Activated CD4-positive, alpha-beta T cell treated with anti-CD3 and anti-CD28 coated beads, Interleukin-2, amount 10 ng/mL, durations not matched to agents 7 days and 5 days (primary cell): ENCODE measurements at places on chromosomes 4 and X.
A peak's percentile ranks its signal among the peaks of the same experiment; 100 is the strongest.

DNA sequence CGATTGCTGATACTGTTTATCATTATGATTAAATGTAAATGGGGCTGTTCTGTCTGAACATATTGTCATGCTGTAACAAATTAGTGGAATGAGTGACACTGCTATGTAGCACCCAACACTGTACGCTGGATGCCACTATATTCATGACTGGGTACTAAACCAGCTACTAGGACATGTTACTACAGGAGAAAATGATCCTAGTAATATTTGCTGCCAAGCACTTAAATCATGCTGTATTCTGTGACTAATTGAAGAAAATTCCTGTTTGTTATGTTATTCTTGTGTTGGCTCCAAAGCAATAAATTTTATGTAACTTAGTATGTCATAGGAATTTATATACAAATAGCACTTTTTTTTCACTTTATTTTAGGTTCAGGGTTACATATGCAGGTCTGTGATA, 804.2 kb downstream of the CENPC start:
- no peak for DNase-seq

GRCh38 chr4:34766935-34767334, 1477.4 kb downstream of the ARAP2 start:
- DNase-seq = no peak

- DNase-seq = no peak
Observed at GRCh38 chrX:50853399-50853798, 39.4 kb upstream of the SHROOM4 start.

DNA sequence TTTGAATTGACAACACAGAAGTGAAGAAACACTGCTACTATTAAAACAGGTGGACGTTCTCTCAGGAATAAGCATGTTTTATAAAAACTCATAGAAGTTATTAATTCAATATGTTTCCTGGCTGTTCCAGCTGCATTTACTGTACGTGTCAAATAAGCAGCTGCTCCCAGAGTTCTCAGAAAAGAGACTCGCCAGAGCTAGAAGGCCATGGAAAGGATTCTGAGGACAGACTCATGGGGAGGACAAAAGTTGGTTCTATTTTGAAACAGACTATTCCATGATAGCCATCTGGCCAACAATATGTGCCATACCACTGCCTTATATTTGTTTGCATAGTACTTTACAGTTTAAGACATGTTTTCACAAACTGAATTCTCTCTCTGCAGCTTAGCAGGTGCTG, 136.5 kb downstream of the NR3C2 start:
- DNase-seq = no peak

- no peak for DNase-seq
Observed at GRCh38 chrX:132758759-132759158, 199.7 kb downstream of the HS6ST2 start.

GRCh38 chrX:1609311-1609710, 5.5 kb upstream of the ASMT start:
- no peak for DNase-seq

- no peak for DNase-seq
Observed at GRCh38 chr4:178340468-178340867, 898.2 kb upstream of the AGA start.

- no peak for DNase-seq
Observed at GRCh38 chrX:111928456-111928855, 52.5 kb downstream of the TRPC5OS start.

- DNase-seq = peak; percentile 30
Observed at GRCh38 chrX:57453901-57454300, 137.9 kb upstream of the ZXDB start.

- DNase-seq = peak; percentile 8
Observed at GRCh38 chr4:129344058-129344457, 248.1 kb downstream of the C4orf33 start.

- DNase-seq = no peak
Observed at GRCh38 chr4:104394406-104395167, 100.1 kb downstream of the CXXC4 start.

GRCh38 chr4:122946142-122946541, 23.7 kb upstream of the NUDT6 start:
- DNase-seq = no peak

DNA sequence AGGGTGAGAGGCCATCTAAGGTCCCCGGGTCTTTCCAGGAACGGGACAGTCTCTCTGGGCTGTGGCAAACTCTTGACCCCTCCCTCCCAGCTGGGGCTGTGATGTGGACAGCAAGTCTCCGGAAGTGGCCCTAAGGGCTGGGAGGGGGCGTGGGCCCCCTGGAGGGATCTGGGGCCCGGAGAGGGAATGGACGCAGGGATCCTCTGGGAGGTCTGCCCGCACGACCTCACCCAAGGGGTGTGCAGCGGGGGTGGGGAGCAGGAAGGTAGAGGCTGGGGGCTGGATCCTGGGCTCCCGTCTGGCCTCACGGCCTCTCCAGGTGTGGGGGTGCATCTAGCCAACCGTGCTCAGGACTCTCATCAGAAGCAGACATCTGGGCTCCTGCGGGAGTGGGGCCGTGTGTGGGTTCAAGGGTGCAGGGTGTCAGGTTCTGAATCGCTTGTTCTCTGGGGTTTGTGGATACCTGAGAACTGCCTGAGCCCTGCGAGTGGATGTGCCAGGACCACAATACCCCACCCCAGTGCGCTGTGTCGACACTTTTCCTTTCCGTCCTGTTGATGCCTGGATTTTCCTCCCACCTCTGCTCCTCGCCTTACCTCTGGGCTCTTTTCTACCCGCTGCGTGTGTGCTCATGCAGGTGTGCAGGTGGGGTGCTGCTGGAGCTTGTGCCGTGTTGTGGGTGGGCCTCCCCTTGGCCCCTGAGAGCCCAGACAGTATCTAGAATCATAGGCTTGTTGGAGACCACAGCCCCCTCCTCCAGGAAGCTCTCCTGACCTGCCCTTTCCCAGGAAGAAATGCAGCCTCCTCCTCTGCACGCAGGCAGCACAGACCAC, 915 bp downstream of the CPZ start:
- DNase-seq = no peak

- DNase-seq = no peak
Observed at GRCh38 chr4:186297013-186297645, 31.1 kb downstream of the F11 start.

GRCh38 chrX:25013632-25014365, 2.0 kb downstream of the ARX start:
- no peak for DNase-seq

GRCh38 chr4:169238445-169238844, 32.3 kb downstream of the SH3RF1 start:
- DNase-seq = no peak

GRCh38 chrX:27309406-27309805, 153.7 kb downstream of the PPP4R3C start:
- DNase-seq = no peak

DNA sequence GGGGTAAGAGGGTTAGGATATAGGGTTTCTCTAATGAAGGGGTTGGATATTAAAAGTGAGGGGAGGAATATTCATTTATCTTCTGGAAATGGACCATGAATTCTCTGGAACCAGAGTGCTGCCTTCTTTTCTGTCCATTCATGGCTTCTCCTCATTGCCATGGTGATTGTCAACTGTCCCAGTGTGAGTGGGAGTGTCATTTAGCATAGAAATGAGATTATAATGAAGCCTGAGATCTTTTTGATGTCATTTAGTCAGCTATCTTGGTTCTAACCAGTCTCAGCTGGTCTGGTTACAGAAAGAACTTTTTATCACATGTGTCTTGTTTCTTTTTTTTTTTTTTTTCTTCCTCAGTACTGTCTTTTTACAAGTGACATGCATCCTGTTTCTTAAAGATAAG, 497.3 kb upstream of the PITX2 start:
- no peak for DNase-seq

GRCh38 chrX:88526385-88526784, 220.6 kb upstream of the CPXCR1 start:
- no peak for DNase-seq

GRCh38 chr4:109702950-109703663, at the start of gene CASP6:
Gene CASP6 (minus strand): TSS chr4:109703445. CDS start chr4:109703395, 50 bp downstream.
- DNase-seq = peak; percentile 82
